ENCODE measurements at places on chromosomes 16 and 17. TPM values are rescaled to one million over a fixed set of nuclear protein-coding genes. Genes with fewer than 3 reads are reported as not detected.

Gene ORC6
- total RNA-seq = 7.5 TPM

Gene SDK2
- 1.6 TPM for total RNA-seq

Gene KRT222
- not detected for total RNA-seq

Gene CCL15
- total RNA-seq = not detected

Gene EIF1
- 318 TPM for total RNA-seq

- no peak for DNase-seq
Measured at GRCh38 chr17:4908301-4908700, 5.4 kb upstream of the CHRNE start.

- no peak for DNase-seq
Measured at GRCh38 chr17:40525294-40525693, 23.9 kb upstream of the TNS4 start.
